GM06990 (cell line): ENCODE measurements at places on chromosomes 4 and X.

GRCh38 chr4:123699880-123700771 lies 303.5 kb downstream of the SPRY1 start:
- DNase-seq, result no peak

- DNase-seq, result no peak
These were observed 493.8 kb upstream of the PABPC4L start for GRCh38 chr4:134695433-134695832.

- no peak for DNase-seq
These were observed 63.7 kb upstream of the FMR1 start for GRCh38 chrX:147847999-147848398.

GRCh38 chr4:63787326-63787725 lies 621.9 kb downstream of the TECRL start:
- no peak for DNase-seq

DNA sequence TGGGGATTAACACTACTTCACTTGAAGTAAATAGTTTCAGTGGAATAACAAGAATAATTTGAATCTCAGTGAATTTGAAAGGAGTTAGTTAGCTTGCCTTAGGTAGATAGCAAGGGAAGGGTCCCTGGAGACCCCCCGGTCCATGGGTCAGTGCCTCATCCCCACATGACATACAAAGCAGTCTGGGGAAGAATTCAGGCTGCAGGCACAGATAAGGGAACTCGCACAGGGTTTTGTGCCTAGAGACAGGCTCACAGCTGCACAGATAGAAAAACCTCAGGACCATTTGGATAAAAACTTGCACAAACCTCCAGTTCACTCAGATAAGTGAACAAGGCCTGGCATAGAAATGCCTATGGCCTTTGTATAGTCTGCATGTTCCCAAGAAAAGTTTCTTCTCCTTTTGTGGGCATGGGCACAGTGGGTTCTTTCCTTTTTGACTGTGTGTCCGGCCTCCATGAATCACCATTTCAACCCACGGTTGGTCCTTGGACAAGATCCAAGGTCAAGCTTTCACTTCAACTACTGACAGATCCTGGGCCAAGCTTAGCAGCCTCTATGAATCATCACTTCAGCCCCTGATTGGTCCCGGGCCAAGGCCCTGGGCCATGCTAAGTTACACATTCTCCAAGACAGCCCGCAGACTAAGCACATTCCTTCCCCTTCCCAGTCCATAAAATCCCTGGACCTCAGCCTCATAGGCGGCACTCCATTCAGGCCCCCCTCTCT lies 108.3 kb upstream of the KLHL4 start:
- no peak for DNase-seq
